Stimulated activated CD8-positive, alpha-beta memory T cell treated with anti-CD3 and anti-CD28 coated beads, Interleukin-2, amount 100 ng/mL, for 48 hours (primary cell): ENCODE measurements at places on chromosomes 5 and 9.

- DNase-seq = no peak
These were observed 9.1 kb upstream of the ZBTB34 start for GRCh38 chr9:126851286-126851880.

DNA sequence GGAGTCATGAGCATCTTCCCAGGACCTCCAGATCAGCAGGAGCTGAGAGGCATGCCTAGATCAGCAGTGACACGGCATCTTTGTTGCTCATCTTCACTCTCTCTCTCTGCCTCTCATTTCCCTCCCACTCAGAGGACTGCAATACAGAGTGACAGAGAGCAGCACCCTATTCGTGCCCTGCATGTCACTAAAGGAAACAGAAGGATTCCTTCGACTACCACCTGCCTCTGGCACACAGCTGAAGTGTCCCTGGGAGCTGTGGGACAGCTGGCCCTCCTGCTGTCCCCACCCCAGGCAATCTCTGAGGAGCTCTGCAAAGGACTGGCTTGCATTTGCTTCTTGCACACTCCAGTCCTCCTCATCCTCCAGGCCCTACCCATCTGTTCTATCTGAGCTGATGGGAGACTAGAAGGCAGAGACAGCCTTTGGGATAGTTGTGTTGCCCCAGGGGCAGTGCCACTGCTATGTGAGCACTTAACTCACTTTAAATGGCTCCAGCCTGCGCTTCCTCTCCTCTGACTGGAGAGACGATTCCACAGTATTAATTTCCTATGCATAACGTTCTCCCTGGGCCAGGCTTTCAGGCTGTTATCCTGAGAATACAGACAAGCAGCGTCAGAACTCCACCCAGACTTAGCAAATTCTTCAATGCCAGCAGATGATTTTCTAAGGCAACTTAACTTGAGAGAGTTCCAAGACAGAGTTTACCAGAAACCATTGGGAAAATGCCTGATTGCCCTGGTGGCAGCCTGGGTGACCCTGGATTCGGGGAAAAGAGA lies 167.6 kb upstream of the MAP1B start:
- no peak for DNase-seq

GRCh38 chr9:82989929-82990328 lies 73.0 kb downstream of the RASEF start:
- no peak for DNase-seq

DNA sequence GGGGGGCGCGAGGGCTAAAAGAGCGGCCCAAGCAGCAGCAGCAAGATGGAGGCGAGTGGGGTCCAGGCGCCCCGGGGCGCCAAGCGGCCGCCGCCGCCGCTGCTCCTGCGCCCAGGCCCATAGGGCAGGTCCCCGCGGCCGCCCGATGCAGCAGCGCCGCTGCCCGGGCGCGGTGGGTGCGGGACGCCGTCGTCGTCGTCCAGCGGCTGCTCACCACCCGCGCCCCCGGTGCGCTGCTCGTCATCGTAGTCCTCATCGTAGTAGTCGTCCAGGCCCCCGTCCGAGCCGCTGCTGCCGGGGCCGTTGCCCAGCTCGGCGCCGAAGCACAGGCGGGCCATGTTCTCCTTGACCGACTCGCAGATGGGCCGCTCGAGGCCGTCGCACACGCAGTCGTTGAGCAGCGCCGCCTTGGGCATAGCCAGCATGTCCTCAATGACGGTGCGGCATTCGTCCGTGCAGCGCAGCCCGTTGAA lies 1.5 kb downstream of the GAS1 start:
- DNase-seq = no peak

- DNase-seq = no peak
These were observed 2.8 kb downstream of the CDH10 start for GRCh38 chr5:24642022-24642421.

DNA sequence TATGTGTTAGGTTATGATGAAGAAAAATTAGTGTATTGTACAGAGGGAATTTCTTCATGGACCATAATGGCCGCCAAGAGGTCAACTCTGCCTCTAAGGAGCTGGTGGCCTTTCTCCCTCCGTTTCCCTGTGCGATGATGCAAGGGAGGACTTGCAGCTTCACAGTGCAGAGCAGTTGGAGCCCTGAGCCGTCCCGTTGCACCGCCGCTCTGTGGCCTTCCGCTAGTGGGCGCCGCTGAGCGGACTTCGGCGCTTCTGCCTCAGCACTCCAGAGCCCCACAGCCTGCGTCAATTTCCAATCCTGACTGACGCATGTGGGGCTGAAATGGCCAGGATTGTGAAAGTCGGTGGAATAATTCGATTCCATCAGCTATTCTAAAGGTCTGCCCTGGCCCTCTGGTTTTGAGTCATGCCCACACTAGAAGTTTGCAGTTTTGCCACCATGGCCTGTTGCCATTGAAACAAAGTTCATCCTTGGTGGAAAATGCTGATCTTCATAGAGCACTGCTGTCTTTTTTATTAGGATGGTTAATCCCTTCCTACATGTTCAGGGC lies 22.7 kb upstream of the LECT2 start:
- peak; percentile 39 for DNase-seq

DNA sequence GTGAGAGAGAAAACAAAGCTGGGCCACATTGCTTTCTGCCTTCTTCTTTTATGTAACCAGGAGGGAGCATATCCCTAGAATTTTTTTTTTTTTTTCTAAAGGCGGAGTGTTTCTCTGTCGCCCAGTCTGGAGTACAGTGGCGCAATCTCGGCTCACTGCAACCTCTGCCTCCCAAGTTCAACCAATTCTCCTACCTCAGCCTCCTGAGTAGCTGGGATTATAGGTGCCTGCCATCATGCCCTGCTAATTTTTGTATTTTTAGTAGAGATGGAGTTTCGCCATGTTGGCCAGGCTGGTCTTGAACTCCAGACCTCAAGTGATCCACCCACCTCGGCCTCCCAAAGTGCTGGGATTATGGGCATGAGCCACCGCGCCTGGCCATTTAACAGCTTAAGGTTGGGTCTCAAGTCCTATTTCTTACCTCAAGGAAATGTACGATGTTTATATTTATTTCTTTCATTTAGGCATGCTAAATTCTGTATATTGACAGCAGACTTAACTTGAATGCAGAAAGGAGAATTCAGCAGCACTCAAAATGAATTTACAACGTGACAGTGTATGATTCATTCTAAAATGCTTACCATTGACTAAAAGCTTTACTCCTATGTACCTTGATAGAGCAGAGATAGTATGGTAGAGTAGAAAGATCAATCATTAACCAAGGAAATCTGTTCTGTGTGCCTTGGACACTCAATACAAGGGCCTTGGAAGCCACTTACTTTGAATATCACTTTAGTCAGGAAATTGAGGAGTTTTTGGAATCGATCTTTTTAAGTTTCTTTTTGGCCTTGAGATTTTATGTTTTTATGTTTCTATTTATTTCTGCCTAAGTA lies 100.9 kb downstream of the F2RL2 start:
- no peak for DNase-seq

DNA sequence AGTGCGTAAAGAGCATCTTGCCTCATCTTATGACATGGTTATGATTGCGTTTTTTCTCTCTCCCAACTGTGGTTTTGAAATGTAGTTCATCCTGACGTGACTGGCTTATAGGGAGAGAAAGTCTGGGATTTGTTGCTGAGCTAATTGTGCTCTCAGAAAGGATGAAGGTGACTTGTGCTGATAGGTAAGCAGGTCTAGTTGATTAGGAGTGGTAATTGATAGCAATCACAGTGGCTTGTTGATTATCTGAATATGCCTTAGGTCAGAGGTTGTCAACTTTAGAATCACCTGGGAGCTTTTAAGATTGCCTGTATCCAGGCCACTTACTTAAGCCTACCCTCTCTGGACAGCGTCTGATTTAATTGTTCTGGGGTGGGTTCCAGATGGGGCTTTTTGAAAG lies 117.8 kb downstream of the TLE4 start:
- no peak for DNase-seq

DNA sequence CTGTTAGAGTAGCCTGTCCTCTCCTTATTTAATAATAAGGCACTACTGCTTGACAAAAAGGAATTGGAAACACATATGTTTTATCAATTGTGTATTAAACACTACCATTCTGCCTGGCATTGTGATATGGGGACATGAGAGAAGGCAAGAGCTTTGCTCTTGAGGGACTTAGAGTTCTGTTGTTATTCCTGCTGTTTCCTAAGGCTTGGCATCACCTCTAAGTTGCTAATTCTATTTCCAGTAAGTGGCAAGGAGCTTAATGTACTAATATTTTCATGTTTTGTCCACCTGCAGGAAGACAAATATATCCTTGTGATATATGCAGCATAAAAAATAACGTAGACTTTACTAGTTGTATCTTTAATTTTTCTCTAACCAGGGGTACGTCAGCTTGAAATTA lies 12.6 kb downstream of the HMGCR start:
- no peak for DNase-seq

- no peak for DNase-seq
These were observed 216.1 kb upstream of the RASA1 start for GRCh38 chr5:87051502-87052113.

GRCh38 chr5:149376711-149377447 lies 2.2 kb downstream of the IL17B start:
- no peak for DNase-seq

- DNase-seq = no peak
These were observed 1.4 kb downstream of the NRG2 start for GRCh38 chr5:140041492-140042392.

DNA sequence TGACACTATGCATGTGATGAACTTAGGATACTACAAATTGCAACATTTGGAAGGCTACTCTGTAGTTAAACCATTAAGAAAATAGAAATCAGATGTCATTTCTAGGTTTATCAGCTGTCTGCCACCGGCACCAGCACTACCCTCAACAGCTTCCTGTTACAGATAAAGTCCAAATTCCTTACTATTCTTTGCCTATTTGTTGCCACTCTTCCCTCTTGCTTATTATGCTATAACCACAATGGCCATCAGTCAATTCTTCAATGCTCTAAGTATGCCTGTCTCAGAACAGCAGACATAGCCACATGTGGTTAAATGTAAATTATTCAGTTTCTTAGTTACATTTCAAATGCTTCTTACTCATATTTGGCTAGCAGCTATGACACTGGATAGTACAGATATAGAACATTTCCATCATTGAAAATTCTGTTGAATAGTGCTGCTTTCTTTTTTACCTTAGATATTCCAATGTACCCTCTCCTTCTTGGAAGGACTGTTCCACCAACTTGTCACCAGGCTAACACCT lies 21.0 kb downstream of the DHX29 start:
- no peak for DNase-seq

DNA sequence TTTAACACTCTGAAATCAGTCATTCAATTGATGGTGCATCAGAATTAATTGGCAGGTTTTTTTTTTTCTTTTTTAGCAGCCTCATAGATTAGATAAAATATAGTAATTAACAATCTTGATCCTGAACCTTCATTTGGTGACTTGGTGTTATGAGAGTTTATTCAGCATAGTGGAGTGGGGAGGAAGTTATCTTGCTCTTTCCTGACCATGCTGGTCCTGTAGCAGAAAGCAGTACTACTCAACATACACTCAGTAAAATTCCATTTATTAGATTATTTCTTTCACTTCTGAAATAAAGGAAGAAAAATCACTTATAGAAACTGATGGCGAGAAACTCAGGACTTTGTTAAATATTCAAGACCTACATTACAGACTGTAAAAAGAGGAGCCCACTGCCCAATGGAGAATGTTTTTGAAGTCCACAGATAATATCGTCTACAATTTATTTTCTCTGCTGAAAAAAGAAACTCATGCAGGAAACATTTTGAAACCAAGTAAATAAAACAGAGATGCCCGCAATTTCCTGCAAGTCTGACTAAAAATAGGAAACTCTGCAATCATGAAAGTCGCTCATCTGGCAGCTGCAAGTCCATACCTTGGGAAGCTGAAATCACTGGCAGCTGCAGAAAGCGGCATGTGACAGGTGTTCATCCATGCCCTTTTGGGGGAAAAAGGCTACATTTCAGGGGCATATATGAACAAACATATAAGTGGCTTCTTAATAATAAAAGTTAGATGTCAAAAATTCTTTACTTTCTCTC lies 233.2 kb upstream of the RFX3 start:
- DNase-seq = no peak

GRCh38 chr5:77376609-77377300 lies 115.4 kb downstream of the WDR41 start:
- DNase-seq = no peak

GRCh38 chr5:169719360-169720314 lies 82.6 kb downstream of the DOCK2 start:
- no peak for DNase-seq

DNA sequence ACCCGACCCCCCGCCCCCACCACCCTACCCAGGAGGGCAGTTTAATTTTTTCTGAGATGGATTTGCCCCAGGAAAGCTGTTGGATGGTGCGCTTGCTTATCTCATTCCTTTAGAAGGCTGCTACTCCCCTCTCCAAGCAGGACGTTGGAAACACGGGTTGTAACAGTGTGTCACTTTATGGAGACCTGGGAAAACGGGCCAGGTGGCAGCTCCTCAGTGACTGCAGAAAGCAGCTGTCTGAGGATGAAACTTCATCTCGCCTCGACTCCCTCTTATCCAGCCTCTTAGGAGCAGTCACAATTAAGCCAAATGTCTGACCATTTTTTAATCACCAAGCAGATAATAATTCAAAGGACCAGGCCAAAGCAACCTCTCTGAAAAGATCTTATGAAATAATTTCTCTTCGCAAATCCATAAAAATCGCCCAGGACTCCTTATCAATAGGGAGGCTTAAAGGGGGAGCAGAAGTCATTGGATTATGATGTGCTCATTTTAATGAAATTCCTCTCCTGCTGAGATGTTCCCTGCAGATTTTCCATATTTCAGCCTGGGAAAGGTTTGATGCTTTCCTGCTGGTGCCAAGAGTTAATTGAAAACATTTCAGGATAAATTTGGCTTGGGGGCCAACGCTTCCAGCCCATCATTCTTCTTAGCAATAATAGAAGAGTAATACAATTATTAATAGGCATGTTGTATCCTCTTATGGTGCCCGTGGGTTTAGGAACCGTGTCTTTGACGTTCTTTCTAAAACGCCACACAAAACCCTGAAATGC lies 26.0 kb downstream of the GAS1 start:
- no peak for DNase-seq

DNA sequence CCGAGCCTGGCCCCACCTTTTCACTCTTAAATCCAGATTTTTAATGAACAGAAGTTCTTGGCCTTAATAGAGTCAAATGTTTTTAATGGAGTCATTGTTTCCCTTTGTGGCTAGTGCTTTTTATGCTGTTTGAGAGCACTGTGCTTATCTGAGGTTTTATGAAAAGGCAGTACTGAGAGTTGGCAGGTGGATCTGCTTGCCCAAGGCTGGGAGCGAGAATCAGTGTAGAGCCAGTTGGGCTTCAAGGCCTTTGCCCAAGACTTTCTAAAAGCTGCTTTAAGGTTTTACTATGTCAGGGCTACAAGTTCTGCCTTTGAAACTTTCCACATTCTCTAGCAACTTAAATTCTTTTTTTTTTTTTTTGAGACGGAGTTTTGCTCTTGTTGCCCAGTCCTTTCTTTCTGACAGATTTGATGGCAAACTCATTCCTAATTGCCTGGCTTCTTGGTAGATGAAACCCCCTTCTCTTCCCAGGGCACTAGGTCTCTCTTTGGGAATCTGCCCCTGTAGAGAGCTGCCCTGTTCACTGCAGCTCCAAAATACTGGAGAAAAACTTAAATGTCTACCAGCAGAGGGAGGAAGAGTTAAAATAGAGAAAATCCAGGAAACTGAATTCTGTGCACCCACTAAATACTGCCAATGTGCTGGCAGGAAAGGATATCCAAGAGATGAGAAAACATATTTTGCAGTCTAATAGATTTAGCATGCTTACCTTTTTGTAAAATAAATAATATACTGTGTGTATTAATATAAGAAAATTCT lies 36.9 kb upstream of the CDK20 start:
- no peak for DNase-seq

GRCh38 chr5:158261674-158262367 lies 402.9 kb upstream of the CLINT1 start:
- no peak for DNase-seq

GRCh38 chr5:75558981-75559632 lies 47.4 kb downstream of the POLK start:
- no peak for DNase-seq

GRCh38 chr5:160442824-160443431 lies 21.3 kb downstream of the PTTG1 start:
- no peak for DNase-seq
